ENCODE measurements at places on chromosomes 6 and 20.

DNA sequence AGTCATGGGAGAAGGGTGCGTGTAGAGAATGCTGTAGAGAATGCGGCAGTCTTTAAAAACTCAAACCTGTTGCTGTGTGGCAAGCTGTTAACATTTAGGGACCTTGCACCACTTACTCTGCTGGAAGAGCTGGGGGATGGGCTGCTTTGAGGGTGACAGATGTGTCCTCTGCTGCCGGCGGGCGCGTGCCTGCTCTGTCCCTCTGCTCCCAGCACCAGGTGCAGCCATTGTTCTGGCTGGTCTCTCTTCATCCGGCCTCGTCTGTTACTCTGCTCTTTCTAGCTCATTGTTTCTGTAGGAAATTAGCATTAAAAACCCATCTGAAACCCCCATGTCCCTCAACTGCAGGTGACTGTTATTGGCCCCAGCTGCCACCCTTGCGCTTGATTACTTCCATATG is 78.5 kb downstream of the CBFA2T2 start:
- no peak for DNase-seq

DNA sequence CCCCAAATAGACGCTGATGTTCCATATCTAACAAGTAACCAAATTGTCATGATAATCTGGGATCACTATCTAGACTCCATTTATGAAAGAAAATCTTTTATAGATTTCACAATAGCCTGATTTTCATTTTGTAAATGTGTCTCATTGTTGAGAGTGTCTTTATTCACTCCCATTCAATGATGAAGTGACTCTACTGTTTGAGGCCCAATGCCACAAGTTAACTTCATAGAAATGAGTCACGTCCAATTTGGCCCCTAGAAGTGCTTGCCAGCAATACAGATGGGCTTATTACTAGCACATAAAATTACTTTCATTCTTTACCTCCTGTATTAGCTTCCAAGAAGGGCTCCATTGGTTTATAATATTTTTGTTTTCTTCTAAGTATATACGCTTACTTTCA is 6.3 kb downstream of the IPCEF1 start:
- DNase-seq = no peak

DNA sequence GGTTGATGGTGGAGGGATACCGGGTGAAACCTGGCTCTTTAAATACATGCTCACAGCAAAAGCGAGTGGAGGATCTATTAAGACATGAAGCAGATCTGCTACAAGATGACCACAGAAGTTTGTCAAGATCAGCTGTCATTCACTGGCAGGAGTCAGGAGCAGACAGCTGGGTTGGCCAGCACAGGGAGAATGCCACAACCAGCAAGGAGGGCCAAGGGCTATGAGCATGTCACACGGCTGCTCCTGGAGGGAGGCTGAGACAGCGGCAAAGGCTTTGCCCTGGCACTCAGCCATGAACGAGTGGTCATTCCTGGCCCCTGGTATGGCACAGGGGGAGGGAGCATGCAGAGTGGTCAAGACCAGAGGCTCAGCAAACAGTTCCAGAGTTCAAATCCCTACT is 77.6 kb downstream of the POPDC3 start:
- DNase-seq = no peak

DNA sequence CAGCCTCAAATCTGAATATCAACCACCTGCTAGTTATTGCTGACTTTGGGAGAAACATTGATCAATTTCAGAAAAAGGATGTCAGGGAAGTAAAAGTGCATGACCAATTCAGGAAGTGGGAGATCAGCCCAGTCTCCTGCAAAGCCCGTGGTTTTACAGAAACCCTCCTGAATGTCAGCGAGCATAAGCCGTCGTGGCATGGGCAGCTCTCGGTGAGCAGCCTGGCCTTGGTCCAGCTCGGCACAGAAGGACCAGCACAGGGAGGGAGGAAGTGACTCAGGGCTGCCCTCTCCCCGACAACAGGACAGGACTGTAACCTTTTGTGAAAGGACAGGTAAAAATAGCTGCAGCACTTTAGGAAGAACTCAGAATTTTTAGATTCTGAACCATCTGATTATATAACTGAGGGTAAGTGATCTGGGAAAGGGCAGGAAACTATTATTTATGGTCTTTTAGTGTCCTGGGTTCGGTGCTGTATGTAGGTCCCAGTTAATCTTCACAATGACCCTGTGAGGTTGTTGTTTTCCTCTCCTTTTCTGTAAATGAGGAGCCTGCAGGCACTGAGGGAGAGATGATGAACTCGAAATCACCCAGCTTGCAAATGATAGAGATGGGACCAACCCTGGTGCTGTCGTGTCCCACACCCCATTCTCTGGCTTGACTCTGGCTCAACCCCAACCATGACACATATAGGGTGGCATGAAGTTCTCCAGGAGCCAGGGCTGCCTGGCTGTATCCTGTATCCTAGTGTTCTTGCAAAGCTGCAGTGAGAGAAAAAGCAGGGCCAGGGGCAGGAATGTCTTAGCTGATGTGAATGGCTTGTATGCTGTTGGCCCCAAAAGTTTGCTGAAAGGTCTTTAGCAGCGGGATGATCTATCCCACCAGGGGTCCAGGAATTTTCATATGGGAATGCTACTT is 37.6 kb downstream of the NRN1 start:
- DNase-seq = peak; percentile 67

DNA sequence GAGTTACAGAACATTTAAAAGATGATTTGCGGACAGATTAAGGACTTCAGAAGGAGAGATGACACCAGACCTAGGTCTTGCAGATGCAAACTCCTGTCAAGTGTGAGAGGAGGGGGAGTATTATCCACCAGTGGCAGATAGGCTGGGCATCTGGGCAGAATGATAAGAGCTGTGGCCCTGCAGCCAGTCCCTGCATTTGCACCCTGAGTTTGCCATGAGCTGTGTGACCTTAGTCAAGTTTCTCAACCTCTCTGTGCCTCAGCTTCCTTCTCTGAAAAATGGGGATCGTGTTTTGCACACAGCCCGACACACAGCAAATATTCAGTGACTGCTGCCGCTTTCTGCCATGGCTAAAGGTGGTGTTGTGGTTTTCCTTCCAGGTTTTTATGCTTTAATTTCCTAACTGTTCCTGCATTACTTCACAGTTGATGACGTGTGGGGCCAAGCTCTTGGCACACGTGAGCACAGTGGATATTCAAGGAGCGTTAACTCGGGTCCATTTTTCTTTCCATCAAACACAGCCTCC is 516.2 kb downstream of the CDH26 start:
- DNase-seq = no peak

DNA sequence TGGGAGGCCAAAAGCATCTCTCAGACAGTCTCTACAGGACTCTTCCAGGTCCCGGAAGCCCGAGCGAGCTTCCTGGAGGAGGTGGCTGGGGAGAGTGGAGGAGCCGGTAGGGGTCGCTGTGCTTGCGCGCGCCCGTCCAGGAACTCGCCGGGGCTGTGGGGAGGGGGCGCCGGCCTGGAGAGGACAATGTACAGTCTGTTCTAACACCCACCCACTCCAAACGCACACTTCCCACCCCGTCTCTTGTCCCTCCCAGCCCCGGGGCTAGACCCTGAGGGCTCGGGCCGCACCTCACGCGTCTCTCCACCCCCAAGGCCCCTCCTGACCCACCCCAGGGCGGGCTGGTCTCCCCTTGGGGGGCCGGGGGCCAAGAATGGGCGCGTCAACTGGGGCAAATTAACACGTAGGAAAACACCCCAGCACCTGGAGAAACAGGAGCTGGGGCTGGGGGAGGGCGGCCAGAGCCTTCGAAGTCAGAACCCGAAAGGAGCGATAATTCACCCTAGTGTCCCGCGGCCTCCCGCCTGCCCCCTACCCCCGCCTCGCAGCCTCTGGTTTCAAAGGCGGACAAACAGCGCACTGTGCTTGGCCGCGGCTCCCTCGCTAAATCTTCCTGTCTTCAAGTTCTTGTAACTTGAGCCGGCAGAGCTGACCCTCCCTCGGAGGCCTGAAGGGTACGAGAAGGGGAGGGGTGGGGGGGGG is 103.2 kb upstream of the FOXP4 start:
- DNase-seq = no peak

DNA sequence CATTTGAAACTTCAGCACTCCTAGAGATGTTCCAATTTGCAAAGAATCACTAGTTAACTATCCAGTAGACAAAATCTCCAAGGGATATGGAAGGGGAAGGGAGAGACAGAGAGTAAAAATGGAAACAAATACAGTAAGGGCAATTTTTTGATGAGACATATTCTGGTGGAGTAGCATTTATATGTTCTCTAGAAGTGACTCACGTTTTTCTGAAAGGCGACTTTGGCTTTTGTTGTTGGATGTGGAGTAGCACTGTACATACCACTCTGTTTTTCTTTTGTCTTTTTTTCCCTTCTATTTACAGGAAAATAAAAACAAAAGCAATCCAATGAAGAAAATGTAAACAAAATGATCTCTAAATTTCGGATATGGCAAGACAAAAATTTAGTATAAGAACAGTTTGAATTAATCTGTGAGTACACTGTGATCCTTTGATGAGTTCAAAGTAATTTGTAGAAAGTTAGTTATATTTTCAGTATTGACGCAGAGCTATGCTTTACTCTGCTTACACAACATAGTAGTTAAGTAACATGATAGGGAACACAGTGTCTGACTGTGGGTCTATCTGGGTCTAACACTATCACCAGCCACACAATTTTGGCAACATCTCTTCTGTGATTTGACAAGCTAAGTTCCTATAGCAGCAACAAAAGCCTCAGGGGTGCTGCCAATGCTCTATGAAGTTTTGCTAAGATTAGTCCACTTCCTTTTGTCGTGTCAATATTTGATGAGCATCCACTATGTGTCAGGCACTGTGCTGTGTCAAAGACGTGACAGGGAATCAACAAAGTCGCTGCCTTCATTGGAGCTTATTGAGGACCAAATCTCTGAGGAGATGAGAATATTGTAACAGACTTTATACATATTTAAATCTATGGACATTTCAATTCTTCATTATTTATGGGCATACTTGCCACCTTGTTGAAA is 27.3 kb upstream of the TAGAP start:
- no peak for DNase-seq

GRCh38 chr6:42507195-42507594 is 55.5 kb upstream of the TRERF1 start:
- DNase-seq = no peak

DNA sequence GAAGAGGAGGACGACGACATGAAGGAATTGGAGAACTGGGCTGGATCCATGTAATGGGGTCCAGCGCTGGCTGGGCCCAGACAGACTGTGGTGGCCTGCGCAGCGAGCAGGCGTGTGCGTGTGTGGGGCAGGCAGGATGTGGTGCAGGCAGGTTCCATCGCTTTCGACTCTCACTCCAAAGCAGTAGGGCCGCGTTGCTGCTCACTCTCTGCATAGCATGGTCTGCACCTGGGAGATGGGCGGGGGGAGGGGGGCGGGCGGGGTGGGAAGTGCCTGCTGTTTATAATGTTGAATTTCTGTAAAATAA is 42.3 kb downstream of the CHMP4B start:
- DNase-seq = no peak

DNA sequence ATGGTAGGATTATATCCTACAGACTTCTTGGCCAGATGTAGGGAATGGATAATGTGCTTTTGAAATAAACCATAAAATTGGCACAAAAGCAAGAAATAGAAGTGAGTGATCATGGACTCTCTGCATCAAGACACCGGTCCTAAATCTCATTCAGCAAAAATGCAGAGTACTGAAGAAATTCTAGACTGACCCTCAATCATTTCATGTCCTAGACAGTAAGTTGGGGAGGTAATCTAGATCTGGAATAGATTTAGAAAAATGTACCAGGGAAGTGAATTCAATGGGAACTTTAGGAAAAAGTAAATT is 69.7 kb upstream of the ADTRP start:
- DNase-seq = no peak

- DNase-seq = no peak
These were observed 21.5 kb downstream of the LAMA4 start for GRCh38 chr6:112232845-112233256.

- no peak for DNase-seq
These were observed 507.5 kb upstream of the MAP3K7 start for GRCh38 chr6:91094341-91094740.

- no peak for DNase-seq
These were observed 15.7 kb downstream of the HEBP2 start for GRCh38 chr6:138419766-138420165.

- no peak for DNase-seq
These were observed 20.8 kb downstream of the ZDHHC14 start for GRCh38 chr6:157401734-157402338.

DNA sequence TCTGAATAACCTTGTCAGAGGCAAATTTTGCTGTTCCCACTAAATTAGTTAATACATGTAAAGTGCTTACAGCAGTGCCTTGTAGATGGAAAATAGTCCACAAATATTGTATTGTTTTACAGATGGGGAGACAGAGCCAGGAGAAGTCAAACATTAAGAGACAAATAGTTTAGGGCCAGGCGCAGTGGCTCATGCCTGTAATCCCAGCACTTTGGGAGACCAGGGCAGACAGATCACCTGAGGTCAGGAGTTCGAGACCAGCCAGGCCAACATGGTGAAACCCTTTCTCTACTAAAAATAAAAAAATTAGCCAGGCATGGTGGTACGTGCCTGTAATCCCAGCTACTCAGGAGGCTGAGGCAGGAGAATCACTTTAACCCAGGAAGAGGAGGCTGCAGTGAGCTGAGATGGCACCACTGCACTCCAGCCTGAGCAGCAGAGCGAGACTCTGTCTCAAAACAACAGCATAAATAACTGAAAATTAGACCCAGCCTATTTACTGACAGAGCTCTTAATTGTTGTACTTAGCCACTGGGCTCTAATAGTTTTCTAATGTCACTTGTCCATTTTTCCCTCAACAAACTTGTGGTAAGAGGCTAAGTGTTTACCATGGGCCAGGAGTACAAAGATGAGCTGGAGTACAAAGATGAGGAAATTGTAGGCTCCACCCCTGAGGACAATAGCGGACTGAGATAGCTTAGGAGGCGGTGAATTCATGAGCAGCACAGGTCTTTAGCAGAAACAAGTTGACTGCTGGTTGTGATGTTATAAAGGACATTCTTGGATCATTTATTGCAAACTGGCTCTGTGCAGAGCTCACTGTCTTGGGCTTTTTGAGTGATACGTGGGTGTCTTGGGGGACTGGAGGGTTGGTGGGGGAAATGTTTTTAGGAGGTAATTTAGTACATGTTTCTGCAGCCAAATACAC is 6.4 kb downstream of the ZSWIM3 start:
- no peak for DNase-seq

GRCh38 chr6:138545621-138545980 is 46.3 kb upstream of the NHSL1 start:
- DNase-seq = no peak

GRCh38 chr6:168825226-168826077 is 384.5 kb downstream of the SMOC2 start:
- DNase-seq = no peak

- DNase-seq = peak; percentile 41
These were observed 20.9 kb downstream of the TAGAP start for GRCh38 chr6:159023893-159024292.

- no peak for DNase-seq
These were observed 97.8 kb upstream of the PREP start for GRCh38 chr6:105500693-105501092.

Measured in mammary epithelial cell (primary cell).